ENCODE measurements at places on chromosomes 12 and 14.
A peak's percentile ranks its signal among the peaks of the same experiment; 100 is the strongest.

DNA sequence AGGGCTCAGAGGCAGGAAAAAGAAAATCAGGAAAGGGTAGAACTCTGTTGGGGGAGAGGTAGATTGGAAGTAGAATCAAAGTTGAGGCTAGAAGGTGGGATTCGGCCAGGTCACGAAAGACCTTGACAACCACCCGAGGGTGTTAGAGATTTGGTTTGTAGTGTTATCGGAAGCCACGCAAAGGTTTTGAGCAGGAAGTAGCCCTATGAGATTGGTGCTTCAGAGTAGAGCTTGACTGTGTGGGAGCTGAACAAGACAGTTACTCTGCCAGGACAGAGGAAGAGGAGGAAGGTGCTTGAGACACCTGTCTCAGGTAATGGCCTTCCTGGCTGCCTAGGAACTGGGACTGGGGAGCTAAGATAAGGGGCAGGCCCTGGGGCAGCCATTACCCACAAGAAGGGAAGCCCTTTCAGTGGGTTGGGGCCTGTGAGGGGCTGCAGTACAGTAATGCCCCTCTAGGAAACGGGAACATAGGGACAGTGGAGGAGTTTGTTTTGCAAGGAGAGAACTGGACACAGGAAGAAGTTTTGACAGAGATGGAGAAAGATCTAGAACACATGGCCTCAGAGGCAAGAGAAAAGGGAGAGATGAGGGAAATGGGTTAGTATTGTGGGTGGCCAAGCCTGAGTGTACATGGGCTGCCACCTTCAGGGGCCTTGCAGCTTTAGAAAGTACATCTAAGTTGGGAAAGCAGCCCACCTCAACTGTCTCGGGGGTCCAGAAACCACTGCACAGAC, 73.5 kb downstream of the RIN3 start:
- no peak for DNase-seq

GRCh38 chr12:120474616-120474960, 5.0 kb upstream of the SRSF9 start:
- peak; percentile 90 for DNase-seq

DNA sequence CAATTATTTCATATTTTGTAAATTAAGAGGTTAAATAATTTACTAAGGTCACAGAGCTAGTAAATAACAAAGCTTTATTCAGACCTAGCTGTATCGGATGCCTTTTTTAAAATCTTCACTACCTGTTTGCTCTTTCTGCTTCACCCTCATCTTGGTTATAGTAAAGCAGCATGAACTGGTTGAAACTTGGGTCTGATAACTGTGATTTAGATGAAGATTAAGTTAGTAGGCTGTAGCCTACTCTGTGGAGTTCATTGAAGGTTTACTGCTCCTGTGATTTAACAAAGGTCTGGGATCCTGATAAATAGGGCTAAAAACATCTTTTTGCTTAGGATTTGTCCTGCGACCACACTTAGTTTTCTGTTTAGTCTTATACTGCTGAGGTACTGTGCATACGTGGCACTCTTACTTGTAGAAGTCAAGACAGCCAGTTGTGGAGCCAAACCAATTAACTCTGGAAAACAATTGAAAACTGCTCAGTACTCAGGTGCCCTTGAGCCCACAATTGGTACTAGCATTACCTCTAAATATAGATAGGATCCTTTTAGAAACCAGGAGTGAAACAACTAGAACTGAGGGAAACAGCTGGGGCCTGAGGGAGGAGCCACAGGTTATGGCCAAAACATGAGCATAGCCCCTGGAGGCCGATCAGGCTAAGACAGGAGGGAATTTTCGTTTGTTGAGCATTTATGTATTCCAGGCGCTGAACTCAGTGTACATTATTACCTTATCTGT, 2.3 kb downstream of the SPATS2 start:
- DNase-seq: no peak

GRCh38 chr12:10339053-10339840, 31.6 kb downstream of the KLRD1 start:
- DNase-seq: no peak

GRCh38 chr12:28096649-28097048, 93.6 kb upstream of the CCDC91 start:
- DNase-seq: no peak
